Renal cortical epithelial cell (primary cell): ENCODE measurements at places on chromosomes 2 and 18.

GRCh38 chr2:10079870-10080535 is at the start of gene CYS1:
Gene CYS1, minus strand, starts transcription at chr2:10080411. Its CDS starts 188 bp downstream, at chr2:10080223.
- DNase-seq: no peak

DNA sequence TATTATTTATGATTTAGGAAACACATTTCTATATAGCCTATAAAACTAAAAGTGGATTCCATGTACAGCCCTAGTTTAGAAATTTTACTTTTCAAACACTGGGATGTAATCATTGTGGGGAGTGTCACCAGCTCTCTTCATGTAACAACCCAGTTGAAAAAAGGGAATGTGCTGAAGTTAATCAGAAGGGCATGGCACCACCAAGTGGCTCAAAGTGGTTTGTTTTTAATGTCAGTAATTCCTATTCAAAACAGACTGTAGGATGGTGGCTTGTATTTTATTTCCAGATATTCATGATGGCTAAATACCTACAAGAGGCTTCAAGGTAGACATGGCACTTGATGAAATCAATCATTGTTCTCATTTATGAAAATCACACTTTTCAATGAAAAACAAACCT is 58.1 kb upstream of the TMEM182 start:
- DNase-seq: peak; percentile 59

DNA sequence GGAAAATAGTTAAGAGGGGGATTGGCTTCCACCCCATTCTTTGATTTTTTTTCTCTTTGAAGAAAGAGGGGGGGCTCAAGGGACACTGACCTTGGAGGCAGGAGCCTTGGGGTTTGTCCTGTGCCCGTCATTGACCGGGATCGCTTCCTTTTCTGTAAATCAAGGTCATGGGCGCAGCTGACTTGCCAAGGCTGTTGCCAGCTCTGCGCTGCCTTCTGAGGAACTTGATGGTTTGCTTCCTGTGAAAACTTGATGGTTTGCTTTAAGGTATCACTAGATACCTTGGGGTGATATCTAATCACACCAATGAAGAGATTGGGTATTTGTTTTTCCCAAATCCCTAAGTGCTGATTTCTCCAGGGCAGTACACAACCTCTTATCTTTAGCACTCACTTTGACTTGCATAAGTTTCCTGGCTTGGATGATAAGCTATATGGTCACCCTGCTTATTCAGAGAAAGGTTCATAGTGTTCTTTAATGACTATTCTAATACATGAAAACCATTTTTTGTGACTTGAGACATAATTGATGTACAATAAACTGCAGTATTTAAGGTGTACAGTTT is 56.0 kb downstream of the DGKD start:
- no peak for DNase-seq

DNA sequence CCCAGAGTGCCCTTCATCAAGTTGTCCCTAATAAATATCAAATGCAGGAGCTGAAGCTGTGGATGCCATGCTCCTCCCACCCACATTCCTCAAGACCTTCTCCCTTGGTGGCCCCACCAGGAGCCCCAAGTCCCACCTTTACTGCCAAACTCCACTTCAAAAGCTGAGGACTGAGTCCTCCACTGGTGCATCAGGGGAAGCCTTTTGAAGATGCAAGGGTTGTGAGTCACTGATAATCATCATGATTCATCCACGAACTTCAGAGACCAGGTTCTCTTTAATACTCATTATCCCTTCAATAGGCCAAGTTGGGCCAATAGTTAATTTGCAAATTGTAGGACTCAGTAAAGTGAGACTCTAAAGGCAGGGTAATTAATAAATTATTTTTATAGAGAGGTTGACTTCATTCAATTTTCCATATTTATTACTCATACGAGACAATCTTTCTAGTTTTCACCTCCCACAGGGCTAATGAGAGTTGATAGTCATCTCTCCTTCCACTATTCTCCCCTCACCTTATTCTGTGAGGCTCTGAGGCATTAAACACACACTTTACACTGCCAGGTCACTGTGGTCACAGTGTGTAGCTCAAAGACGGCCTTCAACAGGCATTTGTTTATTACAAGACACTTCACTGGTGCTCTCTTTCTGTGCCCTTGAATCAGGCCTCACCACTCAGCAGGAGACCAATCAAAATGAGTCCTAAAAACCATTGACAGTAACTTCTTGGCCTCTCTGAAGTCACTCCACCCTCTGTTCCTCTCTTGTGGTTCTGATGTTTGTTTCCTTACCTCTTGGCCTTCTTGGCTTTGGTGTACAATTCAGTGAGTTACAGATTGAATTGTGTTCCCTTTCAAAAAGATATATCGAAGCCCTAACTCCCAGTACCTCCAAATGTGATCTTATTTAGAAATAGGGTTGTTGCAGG is 99.9 kb downstream of the TRIB2 start:
- DNase-seq: peak; percentile 62

DNA sequence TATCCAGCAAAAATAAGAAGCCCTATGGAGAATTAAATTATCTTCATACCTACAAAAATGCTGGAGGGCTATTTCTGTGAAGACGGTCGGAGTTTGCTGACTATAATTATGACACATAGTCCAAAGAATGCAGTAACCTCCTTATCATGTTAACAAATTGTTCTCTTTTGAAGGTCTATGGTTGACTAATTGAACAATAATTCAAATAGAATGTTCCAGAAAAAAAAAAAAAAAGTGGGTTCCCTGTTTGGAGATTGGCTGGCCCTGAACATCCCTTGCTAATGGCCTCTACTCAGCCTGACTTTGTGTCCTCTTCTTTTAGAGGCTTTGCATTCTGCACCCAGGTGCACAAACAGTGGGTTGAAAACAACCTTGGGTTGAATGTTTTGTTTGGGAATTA is 82.8 kb upstream of the CCBE1 start:
- DNase-seq: peak; percentile 87

DNA sequence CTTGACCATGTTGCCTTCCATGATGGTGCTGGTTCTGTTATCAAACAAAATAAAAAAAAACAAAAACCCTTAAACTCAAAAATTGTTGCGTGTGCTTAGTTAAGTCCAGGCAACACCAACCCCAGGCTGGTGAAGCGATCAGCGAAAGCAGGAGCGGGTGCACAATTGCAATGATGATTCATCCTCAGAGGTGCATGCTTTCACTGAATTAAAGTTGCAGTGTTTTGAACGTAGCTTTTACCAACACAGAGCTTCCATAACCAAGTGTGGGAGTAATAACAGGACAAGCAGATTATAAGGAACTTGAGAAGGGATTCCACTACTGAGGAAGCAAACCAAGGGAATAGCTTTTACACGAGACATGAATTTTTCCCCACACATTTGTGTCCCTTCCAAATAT is 39.7 kb upstream of the RAPH1 start:
- peak; percentile 28 for DNase-seq

DNA sequence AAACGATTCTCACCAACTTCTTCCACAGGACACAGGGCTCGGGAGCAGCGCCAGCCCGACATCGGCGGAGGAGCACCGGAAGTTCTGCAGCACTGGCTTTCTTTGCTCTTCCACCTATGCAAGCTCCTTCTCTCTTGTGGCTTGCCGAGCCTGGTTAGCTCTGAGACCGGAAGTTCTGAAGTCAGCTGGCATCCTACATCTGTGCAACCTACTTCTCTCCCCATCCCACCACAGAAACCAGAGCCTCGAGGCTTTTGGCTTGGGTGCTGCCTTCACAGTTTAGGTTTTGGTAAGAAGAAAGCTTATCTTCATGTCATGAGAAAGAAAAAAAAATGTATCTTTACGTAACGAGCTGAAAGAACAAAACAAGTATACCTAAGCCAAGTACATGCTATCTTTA is 111.7 kb downstream of the ANKRD44 start:
- DNase-seq: no peak

DNA sequence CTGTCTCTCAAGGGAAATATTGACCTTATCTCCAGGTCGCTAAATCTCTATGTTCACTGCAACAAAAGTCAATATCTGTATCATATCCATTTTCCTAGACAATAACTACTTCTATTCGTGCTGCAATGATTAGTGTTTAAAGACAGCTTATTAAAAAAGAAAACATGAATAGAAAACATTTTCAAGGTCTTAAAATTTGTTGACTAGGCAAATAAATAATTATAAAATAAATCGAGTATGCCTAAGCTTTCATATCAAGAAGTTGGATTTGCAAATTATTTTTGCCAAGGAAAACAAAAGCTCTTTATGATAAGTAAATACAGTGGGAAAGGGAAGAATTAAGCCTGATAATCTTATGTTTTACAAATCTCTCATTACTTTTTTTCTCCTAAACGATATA is 428.5 kb downstream of the NUP35 start:
- no peak for DNase-seq

DNA sequence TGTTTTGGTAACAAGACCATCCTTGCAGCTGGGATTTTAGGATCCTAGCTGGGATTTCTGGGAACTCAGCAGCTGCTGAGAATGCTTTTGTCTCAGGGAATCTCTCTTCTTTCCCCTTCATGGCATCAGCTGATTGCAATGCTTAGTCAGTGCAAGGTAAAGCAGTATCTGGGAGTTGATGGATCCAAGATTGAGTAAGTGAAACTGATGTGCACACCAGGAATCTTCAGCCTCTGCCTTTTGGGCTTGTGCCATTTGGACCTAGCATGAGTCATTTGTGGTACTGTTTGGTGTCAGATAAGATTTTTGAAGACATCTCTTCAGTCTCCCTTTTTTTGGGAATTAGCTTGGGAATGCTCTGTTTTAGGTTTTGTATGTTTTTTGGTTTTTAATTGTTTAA is 363.3 kb upstream of the TFPI start:
- peak; percentile 43 for DNase-seq

- DNase-seq: peak; percentile 13
Observed at GRCh38 chr2:231413456-231413855, 17.9 kb downstream of the B3GNT7 start.

- no peak for DNase-seq
Observed at GRCh38 chr2:118524911-118525310, 322.5 kb downstream of the EN1 start.

DNA sequence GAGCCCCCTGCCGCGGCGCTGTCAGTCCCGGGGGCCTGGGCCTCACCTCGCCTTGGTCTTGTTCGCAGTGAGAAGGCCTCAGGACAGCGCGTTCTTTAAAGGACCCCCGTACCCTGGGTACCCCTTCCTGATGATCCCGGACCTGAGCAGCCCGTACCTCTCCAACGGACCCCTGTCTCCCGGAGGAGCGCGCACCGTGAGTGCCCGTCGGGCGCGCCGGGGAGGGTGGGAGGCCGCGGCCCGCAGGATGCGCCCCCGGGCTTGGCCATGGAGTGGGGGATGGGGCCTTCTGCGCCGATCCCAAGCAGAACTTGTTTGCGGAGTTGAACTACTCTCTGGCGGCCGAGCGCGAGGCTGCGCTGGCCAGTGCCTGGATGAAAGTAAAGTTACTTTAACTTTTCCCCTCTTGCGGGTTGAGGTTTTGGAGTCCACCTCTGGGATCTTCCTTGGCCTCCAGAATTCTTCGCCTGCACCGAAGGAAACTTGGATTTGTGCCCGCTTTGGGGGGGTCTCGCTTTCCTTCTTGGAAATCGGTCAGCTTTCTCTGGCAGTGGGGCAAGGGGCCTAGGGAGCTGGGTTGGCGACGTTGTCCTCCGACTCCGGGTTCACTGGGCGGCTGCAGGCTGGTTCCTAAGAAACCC is 1.2 kb downstream of the TCF7L1 start:
- DNase-seq: no peak

- no peak for DNase-seq
Observed at GRCh38 chr2:157672129-157672528, 43.5 kb upstream of the ACVR1C start.

- DNase-seq: no peak
Observed at GRCh38 chr18:57843386-57843785, 40.3 kb upstream of the ATP8B1 start.

DNA sequence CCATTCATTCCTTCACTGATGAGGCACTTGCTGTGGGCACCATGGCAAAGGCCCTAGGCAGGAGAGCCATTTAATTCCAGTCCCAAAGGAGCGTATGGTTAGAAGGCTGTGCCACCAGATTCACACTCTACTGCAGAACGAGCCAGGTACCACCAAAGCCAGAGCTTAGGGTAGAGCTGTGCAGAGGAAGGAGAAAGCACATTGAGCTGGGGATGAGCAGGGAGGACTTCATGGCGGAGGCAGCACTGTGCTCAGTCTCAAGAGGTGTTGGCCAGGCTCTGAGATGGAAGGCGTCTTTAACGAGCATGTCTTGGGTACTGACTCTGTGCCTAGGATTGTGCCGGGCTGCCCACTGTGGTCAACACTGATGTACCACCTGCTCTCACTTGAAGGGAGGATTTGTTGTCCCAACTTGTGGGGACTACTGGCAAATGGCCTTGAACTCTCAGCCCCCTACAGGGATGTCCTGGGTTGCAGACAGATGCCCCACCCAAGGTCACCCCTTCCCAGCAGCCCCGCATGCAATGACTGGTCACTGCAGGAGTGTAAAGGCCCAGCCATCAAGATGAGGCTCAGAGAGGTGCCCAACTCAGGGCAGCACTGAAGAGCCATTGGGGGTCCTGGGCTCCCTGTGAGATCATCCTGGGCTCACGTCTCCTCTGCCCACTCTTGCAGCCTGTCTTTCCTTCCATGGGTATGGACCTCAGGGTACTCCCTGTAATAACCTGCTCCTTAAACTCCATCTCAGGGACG is 251.4 kb downstream of the GLI2 start:
- no peak for DNase-seq

DNA sequence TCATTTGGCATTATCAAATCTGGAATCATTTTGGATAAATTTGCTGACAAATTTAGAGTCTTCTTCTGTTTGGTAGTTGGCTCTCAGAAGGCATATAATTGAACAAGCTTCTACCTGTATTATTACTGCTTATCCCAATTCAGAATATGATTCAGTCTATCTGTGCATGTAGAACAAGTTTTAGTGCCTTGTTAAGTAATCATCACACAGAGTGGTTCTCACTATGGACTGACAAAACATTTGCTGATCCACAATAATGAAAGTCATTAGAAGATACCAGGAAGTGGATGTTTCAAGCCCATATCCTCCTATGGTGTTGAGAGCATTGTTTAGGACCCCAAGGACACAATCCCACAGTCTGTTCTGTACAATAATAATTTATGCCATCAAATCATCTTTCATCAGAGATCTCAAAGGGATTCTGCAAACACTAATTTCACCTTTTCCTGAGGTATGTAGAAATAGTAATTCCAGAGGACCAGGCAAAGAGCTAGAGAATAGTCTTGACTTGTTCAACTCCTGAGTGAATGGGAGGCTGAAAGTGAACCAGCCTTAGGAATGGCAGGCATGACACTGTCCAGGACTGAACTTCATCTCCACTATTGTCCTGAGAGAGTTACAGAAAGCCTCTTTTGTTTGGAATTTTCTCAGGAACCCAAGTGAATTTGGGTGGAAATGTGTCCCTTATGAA is 29.6 kb upstream of the DSC1 start:
- DNase-seq: no peak

- no peak for DNase-seq
Observed at GRCh38 chr18:77339623-77340022, 90.0 kb downstream of the GALR1 start.

DNA sequence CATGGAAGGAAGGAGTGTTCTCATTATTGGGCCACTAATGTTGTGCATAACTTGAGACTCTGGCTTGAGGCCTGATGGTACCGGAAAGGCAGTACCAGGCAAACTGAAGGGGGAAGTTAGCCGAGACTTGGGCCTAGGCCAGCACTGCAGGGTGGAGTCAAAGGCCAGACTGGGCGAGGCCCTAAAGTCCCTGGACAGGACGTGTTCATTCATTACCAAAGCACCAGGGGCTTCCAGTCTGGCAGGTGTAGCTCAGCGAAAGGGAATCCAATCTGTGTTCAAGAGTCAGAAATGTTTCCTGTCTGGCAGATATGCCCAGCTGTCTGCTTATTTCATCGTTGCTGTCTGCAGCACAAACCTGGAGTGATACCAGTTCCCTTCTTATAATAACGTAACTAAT is 4.7 kb upstream of the ITSN2 start:
- DNase-seq: peak; percentile 82
